ENCODE measurements at places on chromosomes 6 and 20. TPM values are rescaled to one million over a fixed set of nuclear protein-coding genes. Genes with fewer than 3 reads are reported as not detected.

Gene CABLES2
- total RNA-seq = 17.7 TPM

- DNase-seq = no peak
Measured at GRCh38 chr20:62511915-62512610, 36.3 kb upstream of the GATA5 start.

DNA sequence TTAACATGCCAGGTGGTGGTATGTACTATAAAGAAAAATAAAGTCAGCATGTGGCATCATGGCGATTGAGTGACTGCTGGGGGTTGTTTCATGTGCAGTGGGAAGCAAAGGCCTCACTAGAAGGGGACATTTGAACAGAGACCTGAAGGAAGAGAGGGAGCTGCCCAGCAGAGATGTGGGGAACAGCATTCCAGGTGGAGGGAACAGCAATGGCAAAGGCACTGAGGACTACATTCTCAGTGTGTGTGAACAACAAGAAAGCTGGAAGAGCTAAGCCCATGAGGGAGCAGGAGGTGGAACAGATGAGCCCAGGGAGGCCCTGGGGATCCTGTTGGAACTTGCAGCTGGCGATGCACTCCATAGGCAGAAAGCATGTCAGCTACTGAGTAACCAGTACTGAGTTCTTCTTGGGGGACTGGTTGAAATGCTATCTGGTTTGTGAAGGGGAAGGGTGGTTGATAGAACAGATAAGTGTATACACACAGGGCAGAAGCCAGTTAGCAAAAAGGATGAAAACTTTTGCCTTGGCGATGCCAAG, 29.2 kb downstream of the NOX3 start:
- no peak for DNase-seq

GRCh38 chr6:111069382-111070104, 17.8 kb upstream of the SLC16A10 start:
- no peak for DNase-seq

GRCh38 chr6:37717836-37718251, 20.2 kb upstream of the MDGA1 start:
- DNase-seq = no peak

- DNase-seq = no peak
Measured at GRCh38 chr6:33861722-33862121, 57.9 kb upstream of the MLN start.

All from right atrium auricular region (tissue), 2 donors.